Head of caudate nucleus (tissue), 42 donors: ENCODE measurements at places on chromosomes 2 and 18.

DNA sequence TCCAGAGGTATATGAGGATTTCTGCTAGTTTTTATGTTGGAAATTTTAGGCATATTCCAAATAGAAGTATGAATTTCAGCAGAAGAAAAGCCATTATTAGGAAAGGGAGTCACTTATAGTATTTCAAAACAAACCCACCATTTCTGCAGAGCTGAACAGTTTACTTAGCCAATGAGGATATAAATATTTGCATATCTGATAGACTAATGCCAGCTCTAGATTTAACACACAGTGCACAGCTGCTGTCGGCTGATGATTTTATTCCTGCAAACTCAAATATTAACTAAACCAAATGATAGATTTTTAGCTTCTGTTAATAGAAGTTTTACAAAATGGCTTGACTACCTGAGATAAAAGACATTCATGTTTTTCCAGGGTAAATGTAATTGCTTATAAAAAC, 375.8 kb upstream of the FANCL start:
- no peak for DNase-seq

- no peak for DNase-seq
Measured at GRCh38 chr2:39290433-39290832, 46.7 kb upstream of the CDKL4 start.

DNA sequence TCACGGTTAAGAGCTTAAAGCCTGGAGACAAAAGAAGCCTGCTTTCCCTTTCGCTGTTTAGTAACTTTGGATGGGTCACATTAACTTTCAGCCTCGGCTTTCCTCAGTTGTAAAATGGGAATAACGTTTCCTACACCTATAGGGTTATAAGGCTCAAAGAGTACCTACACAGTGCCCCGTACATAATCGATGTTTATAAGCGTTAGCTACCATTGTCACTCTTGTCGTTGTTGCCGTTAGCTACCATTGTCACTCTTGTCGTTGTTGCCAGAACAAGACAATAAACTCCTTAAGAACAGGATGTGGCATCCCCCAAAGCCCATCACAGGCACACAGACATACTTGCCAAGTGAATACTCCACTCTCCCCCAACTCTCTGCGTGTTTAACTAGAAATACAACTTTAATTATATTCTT, 901 bp upstream of the MFSD6 start:
- DNase-seq = no peak

- DNase-seq = no peak
Measured at GRCh38 chr2:9778012-9778411, 65.3 kb upstream of the TAF1B start.

GRCh38 chr2:9232166-9232479, 25.5 kb downstream of the ASAP2 start:
- no peak for DNase-seq

GRCh38 chr2:121890041-121890440, 134.6 kb downstream of the TSN start:
- no peak for DNase-seq

DNA sequence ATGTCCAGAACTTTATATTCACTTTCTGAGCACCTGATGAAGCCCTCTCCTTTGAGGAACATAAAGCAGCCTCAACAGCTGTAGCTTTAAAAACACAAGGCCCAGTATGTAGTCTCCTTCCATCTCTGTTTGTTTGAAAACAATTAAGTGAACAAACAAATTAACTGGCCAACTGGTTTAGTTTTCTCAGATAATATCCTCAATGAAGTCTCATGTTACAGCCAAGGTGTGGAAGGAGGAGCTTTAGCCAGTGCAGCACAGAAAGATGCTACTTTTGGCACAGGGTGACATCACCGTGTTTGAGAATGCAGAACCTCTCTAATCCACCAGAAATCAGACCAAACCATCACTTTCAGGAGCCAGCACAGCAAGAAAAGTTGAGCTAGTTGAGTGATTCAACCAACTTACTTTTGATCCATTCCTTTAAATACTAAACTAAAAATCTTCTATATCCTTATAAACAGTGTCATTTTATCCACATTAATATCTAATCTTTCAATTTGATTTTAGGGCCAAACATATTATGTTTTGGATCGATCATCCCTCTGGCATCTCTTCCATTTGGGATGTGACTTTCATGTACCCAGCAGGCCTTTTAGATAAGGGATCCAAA, 488.7 kb downstream of the ARHGAP15 start:
- DNase-seq = no peak

DNA sequence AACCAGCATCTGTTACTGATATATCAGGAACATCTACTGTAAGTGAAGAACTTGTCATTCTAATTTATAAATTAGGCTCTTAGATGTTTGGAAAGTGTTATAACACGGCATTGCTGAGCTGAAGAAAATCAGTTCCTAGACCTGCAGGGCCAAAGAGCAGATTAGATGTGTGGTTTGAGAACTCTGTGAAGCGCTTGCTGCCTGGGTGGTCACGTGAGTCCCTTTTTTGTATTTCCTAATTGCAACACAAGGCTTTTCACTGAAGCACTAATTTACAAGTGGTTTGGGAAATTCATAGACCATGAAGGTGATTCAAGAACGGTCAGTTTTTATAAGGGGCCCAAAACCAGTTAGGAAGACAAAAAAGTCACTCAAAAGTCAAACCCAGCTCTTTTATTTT, 106.9 kb upstream of the SP3 start:
- no peak for DNase-seq

DNA sequence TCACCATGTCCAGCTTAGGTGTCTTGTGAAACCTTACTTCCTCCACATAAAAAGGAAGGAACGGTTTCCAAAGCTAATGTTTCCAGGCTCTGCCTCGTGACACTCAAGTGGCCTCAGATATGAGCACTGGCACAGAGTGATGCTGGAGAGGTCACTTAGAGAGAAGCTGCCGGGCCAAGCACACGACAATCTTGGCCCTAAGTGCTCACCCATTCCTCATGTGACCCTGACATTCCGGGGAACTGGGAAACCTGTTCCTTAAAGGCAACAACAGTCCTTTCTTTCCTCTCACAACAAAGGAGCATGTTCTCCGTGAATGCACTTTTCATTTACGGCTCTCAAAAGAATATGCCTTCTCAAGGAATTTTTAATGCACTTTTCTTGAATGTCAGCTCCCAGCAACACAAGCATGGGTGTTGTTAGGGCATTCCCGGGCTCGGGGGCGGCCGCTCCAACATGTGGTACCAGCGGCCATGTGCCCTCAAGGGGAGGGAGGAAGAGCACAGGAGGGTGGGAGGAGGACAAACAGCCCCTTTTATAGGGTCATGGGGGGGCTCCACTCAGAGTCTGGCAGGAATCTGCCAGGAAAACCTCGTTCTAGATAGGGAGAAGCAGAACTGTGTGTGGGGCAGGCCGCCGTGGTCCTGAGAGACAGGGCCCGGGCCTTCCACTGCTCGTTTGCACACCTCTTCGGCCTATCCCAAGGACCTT, 118.6 kb downstream of the MBP start:
- DNase-seq = peak; percentile 67

GRCh38 chr18:2412281-2412680, 159.0 kb downstream of the METTL4 start:
- DNase-seq = no peak

DNA sequence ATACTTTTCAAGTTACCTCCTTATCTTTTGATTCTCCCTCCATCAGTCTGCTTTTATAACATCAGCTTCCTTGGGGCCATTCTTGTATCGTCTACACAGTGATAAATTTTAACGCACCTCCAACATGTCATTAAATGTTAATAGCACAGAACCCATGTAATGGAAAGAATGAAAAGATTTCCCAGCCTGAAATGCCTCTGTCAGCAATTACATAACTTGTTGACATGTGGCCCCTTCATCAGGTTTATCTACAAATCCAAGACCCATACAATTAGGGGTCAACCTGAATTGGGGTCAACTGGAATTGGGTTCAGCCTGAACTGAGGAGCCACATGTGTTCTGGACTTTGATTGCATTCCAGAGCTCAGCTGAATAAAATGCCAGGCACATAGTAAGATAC, 148.2 kb upstream of the KLF7 start:
- DNase-seq = no peak

DNA sequence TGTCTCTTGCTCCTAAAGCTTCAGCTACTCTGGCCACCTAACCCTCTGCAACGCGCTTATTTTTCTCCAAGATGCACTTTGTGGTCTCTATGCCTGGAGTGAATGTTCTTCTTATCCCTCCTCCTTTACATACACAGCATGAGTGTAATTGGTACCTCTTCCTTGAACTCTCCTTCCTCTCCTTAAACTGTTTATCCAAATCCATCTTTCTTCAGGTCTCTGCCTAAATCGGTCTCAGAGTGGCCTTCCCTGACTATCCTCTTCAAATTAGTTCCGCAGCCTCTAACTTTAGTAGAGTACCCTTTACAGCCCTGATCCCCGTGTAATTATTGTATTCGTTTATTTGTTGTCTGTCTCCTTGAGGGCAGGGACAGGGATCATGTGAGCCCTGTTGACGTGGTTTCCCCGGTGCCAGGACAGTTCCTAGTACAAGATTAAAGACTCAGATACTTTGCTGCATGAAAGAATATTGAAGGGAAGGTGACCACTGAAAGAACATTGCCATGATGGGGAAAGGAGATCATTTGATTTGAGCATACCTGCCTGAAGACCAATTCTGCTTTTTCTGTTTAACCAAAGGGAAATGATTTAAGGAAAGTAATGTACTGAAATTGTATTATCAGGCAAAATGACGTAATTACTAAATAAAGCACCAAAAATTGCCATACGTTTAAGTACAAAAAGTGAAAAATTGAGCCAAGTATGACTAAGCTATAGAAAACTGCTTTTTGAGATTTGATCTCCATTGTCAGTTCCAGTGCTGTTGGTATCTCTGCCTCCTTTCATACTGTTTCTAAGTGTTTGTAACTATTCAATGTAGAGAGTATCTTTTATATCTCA, 1.2 kb downstream of the CNOT9 start:
- no peak for DNase-seq

- no peak for DNase-seq
Measured at GRCh38 chr2:179248024-179248348, 16.6 kb downstream of the SESTD1 start.

GRCh38 chr18:3615374-3615985, 165.5 kb downstream of the TGIF1 start:
- DNase-seq = no peak

- DNase-seq = no peak
Measured at GRCh38 chr2:37098416-37099118, 14.2 kb downstream of the GPATCH11 start.
